ENCODE measurements at places on chromosomes 4 and X. TPM values are rescaled to one million over a fixed set of nuclear protein-coding genes. Genes with fewer than 3 reads are reported as not detected.

- peak overlapping the region; percentile 54 for H3K4me3 ChIP-seq
- H3K36me3 ChIP-seq: no peaks in the 10 kb centered on the region
- peak; percentile 93 for DNase-seq
- no peaks in the 10 kb centered on the region for H3K27me3 ChIP-seq
- H3K4me1 ChIP-seq: peaks cover 10% of the 10 kb centered on the region
Measured at GRCh38 chr4:184267673-184268583, 50.3 kb upstream of the ENPP6 start.

GRCh38 chr4:23876418-23877089 lies 13.3 kb downstream of the PPARGC1A start:
- H3K4me1 ChIP-seq: peaks cover 11% of the 10 kb centered on the region
- no peak overlapping the region for H3K27ac ChIP-seq
- no peak for DNase-seq
- no peaks in the 10 kb centered on the region for H3K36me3 ChIP-seq
- H3K27me3 ChIP-seq: no peaks in the 10 kb centered on the region
- no peak overlapping the region for H3K4me3 ChIP-seq

GRCh38 chr4:102326951-102327350 lies 18.3 kb downstream of the SLC39A8 start:
- no peak for DNase-seq
- no peaks in the 10 kb centered on the region for H3K4me1 ChIP-seq
- no peak overlapping the region for H3K27ac ChIP-seq
- no peak overlapping the region for H3K4me3 ChIP-seq
- H3K36me3 ChIP-seq: no peaks in the 10 kb centered on the region
- H3K27me3 ChIP-seq: no peaks in the 10 kb centered on the region

DNA sequence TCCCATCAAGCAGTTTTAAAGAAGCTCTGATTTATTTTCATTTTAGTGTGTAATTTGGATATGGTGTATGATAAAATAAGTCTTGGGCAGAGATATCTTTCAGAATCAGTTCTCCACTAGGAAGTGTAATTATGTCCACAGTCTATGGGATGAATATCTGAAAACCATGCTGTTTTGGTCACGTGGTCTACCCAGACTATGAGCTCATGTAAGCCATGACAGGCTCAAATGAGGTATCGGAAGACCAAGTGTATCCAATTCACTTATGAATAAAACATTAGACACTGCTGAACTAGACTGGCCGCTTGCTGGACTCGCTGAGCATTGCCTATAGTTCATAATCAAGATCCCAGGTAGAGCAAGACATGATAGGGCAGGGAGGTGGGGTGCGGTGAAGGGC lies 50.5 kb downstream of the SOD3 start:
- no peak for DNase-seq
- no peaks in the 10 kb centered on the region for H3K27me3 ChIP-seq
- no peak overlapping the region for H3K27ac ChIP-seq
- H3K4me3 ChIP-seq: no peak overlapping the region
- no peaks in the 10 kb centered on the region for H3K36me3 ChIP-seq

- peak overlapping the region; percentile 19 for H3K27ac ChIP-seq
- no peaks in the 10 kb centered on the region for H3K27me3 ChIP-seq
- peak; percentile 82 for DNase-seq
- peaks cover 14% of the 10 kb centered on the region for H3K4me1 ChIP-seq
- H3K36me3 ChIP-seq: no peaks in the 10 kb centered on the region
Measured at GRCh38 chrX:148567229-148567628, 66.8 kb downstream of the AFF2 start.

- H3K36me3 ChIP-seq: no peaks in the 10 kb centered on the region
- no peak overlapping the region for H3K4me3 ChIP-seq
- peaks cover 2% of the 10 kb centered on the region for H3K4me1 ChIP-seq
- no peak for DNase-seq
Measured at GRCh38 chr4:3347871-3348270, 55.0 kb downstream of the RGS12 start.

DNA sequence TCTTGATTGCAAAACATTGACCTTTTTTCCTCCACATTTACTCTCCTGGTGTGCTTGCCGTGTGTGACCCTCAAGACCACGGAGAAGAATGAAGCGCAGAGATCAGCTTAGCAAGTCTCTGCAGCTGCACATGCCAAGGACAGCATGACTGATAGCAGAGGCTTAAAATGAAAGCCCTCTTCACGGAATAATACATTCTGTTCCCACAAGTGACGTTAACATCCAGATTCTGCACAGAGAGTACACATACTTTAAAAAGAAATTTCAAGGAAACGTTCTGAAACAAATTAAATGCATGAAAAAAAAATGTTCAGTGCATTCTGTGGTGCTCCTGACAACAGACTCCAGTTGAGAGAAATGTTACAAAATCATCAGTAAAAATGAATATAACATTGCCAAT lies 60.9 kb downstream of the SLC7A11 start:
- H3K27ac ChIP-seq: no peak overlapping the region
- no peaks in the 10 kb centered on the region for H3K36me3 ChIP-seq
- no peaks in the 10 kb centered on the region for H3K27me3 ChIP-seq
- H3K4me3 ChIP-seq: no peak overlapping the region
- peak; percentile 16 for DNase-seq

DNA sequence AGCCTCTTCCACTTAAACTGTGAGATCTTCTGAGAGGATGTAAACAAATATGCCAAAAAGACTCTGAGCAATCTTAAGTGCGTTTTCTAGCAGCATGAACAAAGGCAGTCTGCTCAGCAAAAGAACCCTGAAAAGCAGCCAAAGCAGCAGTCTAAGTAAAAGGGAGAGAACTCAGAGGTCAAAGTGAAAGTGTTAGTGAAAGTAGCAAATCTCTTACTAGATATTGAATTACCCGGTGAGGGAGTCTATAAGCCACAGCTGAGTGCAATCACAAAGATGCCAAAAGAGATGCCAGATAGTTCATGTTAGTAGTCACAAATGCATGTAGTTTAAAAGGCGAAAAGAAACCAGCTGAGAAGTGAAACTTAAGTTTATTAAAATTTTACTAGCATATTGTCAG lies 7.9 kb upstream of the GNRHR start:
- no peaks in the 10 kb centered on the region for H3K4me1 ChIP-seq
- peak overlapping the region; percentile 11 for H3K4me3 ChIP-seq
- H3K36me3 ChIP-seq: no peaks in the 10 kb centered on the region
- H3K27ac ChIP-seq: no peak overlapping the region
- no peaks in the 10 kb centered on the region for H3K27me3 ChIP-seq
- DNase-seq: peak; percentile 56

DNA sequence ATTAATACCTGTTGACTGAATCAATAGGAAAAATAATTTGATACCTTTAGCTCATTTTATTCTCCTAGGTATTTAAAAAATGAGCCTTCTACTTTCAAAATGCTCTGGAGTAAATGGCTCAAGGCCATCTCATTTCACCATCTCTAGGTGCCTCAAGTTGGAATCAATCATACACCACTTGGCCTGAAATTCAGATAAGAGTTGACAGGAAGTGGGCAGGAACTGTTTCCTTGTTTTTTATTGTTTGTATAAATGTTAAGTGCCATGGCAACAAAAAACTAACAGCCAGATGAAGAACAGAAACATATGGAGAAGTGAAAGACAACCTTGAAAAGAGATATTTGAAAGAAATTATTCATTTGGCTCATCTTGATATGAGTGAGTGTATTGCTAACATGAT lies 12.4 kb downstream of the LIMCH1 start:
- no peaks in the 10 kb centered on the region for H3K36me3 ChIP-seq
- H3K4me3 ChIP-seq: no peak overlapping the region

GRCh38 chr4:185656467-185656931 lies 121.2 kb upstream of the PDLIM3 start:
- no peak overlapping the region for H3K27ac ChIP-seq
- peaks cover 13% of the 10 kb centered on the region for H3K4me1 ChIP-seq
- peak; percentile 42 for DNase-seq
- H3K36me3 ChIP-seq: no peaks in the 10 kb centered on the region
- no peaks in the 10 kb centered on the region for H3K27me3 ChIP-seq

DNA sequence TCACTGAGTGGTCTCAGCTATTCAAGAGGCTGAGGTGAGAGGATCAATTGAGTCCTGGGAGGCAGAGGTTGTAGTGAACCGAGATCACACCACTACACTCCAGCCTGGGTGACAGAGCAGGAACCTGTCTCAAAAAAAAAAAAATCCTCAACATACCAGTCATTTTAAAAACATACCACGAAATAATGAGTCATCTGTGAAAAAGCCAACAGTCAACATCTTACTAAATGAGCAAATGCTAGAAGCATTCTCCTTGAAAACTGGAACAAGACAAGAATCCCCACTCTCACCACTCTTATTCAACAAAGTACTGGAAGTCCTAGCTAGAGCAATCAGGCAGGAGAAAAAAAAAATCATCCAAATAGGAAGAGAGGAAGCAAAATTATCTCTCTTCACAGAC lies 104.0 kb upstream of the ARHGEF9 start:
- H3K4me1 ChIP-seq: no peaks in the 10 kb centered on the region
- no peaks in the 10 kb centered on the region for H3K36me3 ChIP-seq
- peak overlapping the region; percentile 6 for H3K27ac ChIP-seq
- no peaks in the 10 kb centered on the region for H3K27me3 ChIP-seq
- peak; percentile 10 for DNase-seq

- H3K27me3 ChIP-seq: no peaks in the 10 kb centered on the region
- no peak overlapping the region for H3K27ac ChIP-seq
- H3K4me3 ChIP-seq: no peak overlapping the region
- DNase-seq: peak; percentile 80
- H3K4me1 ChIP-seq: peaks cover 3% of the 10 kb centered on the region
- H3K36me3 ChIP-seq: no peaks in the 10 kb centered on the region
Measured at GRCh38 chr4:117481742-117482141, 396.4 kb upstream of the TRAM1L1 start.

The PRRG1 gene
- 33.7 TPM for total RNA-seq

The TMPRSS11E gene
- 0.41 TPM for total RNA-seq

The TLR6 gene
- 3.1 TPM for total RNA-seq

The MAGEB1 gene
- not detected for total RNA-seq

The ARHGEF38 gene
- not detected for total RNA-seq

The NEUROG2 gene
- total RNA-seq: not detected
